ENCODE measurements at places on chromosomes 11 and 22. TPM values are rescaled to one million over a fixed set of nuclear protein-coding genes. Genes with fewer than 3 reads are reported as not detected.

The ZC3H12C gene
- 2.5 TPM for total RNA-seq

DNA sequence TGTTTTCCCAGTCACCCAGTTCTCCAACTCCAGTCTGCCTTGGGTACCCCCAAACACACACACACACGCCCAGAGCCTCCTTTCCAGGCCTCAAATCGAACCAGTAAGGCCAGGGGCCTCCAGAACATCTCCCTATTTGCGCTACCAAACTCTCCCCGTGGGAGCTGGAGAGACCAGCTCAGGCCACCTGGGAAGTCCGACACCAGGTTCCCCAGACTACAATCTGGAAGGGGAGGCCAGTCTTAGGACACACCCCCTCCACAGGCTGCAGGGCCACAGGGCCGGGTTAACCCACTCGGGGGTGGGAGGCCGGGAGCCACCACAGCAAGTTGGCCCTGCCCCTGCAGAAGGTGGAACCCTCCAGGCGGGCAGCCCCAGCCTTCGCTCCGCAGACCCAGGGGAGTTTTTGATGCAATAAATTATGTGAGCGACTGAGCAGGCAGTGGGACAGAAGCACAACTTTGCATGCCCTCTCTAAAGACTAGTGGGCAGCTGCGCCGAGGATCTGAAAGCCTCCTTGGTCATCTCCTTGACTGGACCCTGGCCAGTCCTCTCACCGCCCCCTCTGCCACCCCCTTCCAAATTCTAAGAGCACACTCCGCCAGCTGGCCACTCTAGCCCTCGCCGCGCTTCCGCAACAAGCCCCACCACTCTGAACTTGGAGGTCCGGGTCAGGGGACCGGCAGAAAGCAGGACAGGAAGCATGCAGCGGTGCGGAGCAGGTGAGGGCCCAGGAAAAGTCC, 2.8 kb downstream of the IGF2 start:
- DNase-seq, result no peak

DNA sequence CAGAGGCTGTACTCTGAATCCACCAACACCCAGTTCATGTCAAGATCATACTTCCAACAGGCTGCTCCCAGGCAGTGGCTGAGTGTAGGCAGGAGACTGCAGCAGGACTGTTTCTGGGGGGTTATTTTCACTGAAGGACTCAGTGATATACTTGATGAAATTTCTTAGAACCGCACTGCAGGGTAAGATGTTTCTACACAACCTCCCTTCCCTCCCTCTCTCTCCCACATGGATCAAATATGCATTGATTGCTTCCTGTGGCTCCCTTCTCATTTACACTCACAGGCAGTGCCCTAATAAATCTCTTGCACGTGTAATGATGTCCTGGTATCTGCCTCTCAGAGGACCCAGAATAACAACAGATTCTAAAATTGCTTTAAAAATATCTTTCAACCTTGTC, 251.3 kb upstream of the CCDC179 start:
- DNase-seq, result no peak

- DNase-seq, result no peak
These were observed 81.5 kb downstream of the SIK3 start for GRCh38 chr11:117016747-117017146.

The TEX54 gene
- 1.5 TPM for total RNA-seq

The JRKL gene
- 11.0 TPM for total RNA-seq

- no peak for DNase-seq
These were observed 92.8 kb downstream of the MYEOV start for GRCh38 chr11:69386594-69387408.

- DNase-seq, result no peak
These were observed 14.8 kb downstream of the CHKA start for GRCh38 chr11:68106165-68106940.

DNA sequence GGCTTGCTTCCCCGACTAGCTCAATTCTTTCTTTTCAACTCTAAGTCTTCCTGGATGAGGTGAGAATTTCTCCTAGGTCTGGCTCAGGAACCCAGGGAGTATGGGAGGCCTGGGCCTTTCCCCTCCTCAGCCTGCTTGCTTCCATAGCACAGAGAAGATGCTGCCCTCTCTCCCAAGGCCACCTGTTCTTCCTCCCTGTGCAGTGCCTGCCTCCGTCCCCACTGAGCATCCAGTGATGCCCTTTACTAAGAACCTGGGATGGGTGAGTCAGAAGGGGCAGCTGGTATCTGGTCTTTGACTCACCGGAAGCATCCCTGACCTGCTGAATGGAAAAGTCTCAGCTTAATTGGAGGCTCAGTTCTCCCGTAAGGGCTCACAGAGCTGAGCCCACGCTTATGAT, 607.9 kb downstream of the BUD13 start:
- DNase-seq, result no peak

The OR52B6 gene
- total RNA-seq, result not detected

DNA sequence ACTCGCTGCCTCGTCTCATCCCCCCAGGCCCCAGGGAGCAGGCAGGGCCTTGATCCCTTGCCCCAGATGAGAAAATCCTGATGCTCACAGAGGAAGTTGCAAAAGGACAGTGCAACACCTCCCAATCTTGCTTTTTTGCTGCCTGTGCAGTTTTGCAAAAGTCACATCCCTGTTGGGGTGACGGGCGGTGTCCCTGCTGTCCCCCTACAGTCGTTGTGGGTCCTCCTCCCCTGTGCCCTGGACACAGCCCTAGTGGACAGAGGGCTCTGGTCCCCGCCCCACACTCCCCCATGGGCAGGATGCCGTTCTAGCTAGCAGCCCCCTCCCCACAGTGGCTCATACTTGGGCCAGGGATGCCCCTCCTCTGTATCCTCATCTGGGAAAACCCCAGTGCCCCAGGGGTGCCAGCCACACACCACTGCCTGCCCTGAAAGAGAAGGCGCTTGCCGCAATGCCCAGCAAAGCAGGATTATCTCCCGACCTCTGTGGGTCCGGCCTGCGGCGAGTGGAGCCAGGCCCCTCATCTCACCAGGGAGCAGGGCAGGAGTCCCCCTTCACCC, 18.4 kb upstream of the CTSD start:
- no peak for DNase-seq

DNA sequence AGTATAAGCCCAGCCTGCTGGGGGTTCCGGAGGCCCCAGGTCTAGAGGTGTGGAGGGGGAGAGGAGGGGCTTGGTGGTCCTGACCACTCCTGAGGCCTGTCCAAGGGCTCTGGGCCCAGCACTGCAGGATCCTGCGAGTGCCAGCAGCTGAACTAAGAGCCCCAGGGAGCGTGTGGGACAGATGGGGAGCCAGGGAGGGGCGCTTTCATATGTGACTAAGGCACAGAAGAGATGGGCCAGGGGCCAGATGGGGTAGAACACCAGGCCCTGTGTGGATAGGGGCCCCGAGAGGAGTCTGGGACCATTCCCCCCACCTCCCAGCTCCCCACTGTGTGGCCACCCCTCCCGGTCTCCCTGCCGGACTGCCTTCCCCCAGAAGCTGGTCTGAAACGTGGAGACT, 18.4 kb downstream of the MAFF start:
- DNase-seq, result no peak

DNA sequence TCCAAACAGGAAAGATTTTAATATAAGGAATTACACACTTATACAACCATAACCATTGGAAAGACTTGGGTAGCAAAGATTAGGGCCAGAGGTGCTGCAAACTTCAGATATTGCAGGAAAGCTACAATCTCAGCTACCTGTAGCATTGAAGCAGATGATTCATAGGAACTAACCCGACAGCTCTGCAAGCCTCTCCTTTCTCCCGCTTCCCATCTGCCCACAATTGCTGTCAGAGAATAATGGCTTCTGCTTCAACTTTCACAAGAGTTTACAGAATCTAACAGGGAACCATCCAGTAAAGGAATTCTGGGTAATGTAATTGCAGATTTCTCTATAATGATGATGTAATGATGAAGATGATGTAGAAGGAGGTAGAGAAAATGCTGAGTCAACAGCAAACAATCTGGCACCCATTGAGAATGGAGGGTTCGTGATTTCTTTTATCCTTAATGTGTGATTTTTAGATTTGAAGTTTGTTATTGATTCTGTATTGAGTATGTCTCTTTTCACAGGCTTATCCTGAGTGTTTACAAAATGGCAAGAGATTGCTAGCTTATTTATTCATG, 70.8 kb upstream of the USP47 start:
- no peak for DNase-seq

DNA sequence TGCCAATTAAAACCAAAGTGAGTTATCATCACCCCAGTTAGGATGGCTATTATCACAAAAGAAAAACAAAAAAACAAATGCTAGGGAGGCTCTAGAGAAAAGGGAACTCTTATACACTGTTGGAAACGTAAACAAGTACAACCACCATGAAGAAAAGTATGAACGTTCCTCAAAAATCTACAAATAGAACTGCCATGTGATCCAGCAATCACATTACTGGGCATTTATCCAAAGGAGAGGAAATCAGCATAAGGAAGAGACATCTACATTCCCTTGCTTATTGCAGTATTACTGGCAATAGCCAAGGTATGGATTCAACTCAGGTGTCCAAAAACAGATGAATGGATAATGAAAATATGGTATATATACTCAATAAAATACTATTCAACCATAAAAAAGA, 1145.1 kb downstream of the LRRC4C start:
- no peak for DNase-seq

GRCh38 chr11:4178813-4179662, 84.4 kb downstream of the RRM1 start:
- DNase-seq, result no peak

The APOL1 gene
- total RNA-seq, result 44.5 TPM

DNA sequence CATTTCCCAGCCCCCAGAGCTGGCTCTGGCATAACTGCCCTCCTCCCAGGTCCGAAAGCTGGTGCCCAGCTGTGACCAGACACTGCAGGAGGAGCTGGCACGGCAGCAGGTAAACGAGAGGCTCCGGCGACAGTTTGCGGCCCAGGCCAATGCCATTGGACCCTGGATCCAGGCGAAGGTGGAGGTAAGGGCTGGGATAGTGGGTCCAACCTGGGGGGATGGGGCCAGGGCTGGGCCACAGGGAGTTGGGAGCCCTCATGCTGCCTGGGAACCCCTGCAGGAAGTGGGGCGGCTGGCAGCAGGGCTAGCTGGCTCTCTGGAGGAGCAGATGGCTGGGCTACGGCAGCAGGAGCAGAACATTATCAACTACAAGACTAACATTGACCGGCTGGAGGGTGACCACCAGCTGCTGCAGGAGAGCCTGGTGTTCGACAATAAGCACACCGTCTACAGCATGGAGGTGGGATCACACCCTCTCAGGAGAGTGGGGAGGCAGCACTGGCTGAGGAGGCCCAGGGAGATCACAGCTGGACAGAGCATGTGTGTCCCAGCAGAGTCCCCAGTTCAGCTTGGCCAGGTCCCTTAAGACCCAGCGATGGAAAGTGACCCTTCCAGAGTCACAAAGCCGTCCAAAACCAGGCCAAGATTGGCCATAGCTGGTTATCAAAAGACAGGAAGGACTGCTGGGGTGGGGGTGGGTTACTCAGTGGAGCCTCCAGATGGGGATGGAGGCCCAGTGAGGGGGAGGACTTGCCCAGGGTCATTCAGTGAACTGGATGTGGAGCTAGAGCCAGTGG, 7.0 kb downstream of the CTSF start:
- no peak for DNase-seq

GRCh38 chr11:4467811-4468606, 14.4 kb upstream of the OR52K1 start:
- DNase-seq, result no peak

DNA sequence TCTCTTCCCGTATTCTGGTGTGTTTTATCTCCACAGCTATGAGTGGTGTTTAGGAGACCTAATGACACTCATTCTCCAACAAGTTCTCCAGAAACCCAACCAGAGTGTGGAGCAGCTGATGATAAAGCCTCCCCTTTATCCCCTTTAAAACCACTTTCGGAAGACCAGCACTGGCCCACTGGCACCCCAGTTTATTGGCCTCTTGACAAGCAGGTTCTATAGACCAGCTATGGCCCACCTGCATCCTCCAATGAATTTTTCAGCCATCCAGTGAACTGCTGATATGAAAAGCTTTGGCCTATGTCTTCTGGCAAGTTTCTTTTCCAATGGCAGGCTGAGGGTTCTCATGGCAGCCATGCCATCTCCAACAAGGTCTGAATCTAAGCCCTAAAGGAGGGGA, 27.4 kb downstream of the CHST1 start:
- no peak for DNase-seq

GRCh38 chr11:115848080-115848479, 343.9 kb upstream of the CADM1 start:
- no peak for DNase-seq

DNA sequence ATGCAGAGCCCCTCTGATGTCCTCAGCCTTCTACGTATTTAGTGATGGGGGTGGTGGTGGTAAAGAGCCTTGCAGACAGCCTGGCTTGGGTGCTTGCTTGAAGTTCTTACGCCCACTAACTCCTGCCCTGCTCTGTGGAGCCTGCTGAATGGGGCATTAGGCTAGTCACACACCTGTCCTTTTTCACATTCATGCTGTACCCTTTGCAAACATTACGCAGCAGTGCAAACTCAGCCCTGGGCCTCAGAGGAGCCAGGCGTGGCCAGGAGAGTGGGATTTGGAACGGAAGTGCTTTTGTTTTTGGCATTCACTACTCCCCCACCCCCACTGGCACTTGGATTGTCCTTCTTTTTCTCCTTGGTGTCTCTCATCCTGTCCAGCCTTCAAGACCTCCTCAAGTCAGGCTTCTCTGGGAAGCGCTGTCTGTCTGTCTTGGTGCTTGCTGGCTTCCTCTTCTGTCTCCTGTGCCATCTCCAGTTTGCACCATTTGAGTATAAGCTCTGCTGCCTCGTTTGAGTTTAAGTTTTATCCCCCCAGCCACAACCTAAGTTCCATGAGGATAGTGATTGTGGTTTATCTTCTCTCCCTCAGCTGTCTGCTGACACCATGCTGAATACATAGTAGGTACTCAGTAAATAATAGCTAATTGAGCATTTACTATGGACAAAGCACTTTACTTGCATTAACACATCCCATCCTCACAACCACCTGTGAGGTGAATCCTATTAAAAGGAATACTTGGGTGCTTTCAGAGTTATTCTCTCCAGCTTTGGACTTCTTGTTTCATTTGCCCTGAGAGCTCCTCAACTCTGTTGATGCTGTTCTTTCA, 26.7 kb downstream of the ZBTB16 start:
- DNase-seq, result no peak
